ENCODE measurements at places on chromosomes 5 and 9.

- DNase-seq: no peak
These were observed 19.0 kb downstream of the DYNC2I2 start for GRCh38 chr9:128637656-128638055.

DNA sequence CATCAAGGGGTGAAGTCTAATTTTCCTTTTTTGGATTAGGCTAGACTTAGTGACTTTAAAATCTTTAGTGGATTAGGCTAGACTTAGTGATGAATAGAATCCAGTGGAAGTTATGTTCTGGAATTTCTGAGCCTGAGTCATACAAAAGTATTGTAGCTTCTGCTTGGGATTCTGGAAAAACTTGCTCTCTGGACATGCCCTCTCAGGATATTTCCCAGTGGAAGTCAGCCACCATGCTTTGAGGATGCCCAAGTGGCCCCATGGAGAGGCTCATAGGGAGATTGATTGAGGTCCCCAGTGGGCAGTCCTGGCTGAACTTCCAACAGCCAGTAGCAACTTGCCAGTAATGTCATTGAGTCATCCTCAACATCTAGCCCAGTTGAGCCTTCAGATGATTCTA, 112.4 kb upstream of the PRLR start:
- DNase-seq: no peak

- no peak for DNase-seq
These were observed 1503.0 kb downstream of the EFNA5 start for GRCh38 chr5:106167766-106168165.

DNA sequence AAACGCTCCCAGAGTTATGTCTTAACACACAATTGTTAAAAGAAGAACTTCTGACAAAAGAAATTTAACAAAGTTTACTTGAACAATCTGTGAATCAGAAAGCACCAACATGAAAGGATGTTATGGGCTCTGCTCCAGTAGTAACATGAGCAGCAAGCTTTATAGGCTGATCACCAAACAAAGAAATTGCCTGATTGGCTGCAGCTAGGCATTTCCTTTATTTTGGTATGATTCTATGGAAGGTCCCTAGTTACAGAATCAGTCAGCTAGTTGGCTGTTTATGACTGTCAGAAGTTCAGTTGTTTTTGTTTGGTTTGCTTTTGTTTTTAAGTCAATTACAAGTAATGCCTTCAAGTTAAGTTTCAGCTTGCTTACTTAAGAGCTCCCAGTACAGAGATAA, 102.4 kb upstream of the SMC2 start:
- no peak for DNase-seq

- no peak for DNase-seq
These were observed 187.6 kb downstream of the PCSK1 start for GRCh38 chr5:96245140-96246091.

- no peak for DNase-seq
These were observed 66.0 kb downstream of the RASEF start for GRCh38 chr9:82996941-82997340.

DNA sequence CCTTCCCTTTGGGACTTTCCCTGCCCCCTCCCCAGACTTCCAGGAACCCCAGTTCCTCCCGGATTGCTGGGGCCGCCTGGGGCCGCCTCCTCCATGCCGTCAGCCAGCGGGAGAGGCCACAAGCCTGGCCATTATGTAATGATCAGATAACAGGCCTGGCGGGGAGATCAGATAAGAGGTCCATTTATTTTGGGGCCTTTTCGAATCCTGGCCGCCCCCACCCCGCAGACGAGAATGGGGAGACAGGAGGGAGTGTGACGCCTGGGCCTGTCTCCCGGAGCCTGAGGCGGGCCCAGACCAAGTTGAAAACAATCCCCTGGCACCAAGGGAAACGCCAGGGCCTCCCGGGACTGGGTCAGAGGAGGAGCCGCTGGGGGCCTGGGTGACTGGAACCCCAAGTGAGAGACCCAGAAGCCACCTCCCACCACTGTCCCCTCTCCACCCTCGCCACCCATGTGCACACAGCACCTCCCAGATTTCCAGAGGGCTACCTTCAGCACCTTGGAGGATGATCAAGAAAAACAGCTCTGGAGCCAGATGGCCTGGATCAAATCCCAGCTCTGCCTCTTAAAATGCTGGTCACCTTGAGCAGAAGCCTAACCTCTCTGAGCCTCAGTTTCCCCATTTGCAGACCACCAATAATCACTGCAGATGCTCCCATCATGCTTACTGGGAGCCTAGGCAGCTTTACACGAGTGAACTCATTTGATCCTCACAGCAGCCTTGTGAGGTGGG, 7.8 kb downstream of the ENG start:
- peak; percentile 40 for DNase-seq

DNA sequence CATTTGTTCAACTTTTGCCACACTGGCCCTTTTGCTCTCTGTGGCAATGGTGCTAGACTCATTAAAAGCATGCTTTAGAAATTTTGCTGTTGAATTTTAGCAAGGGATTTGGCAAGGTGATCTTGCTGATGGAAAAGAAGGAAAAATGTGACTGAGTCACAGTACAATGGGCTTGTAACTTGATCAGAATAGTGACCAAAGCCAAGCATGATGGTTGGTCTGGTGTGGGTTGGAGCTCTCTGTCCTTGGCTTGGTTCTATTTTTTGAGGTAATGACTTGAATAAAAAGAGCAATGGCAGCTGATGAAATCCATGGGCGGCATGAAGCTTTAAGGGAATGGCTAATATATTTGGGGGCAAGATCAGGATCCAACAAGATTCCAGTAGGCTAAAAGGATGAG, 114.4 kb upstream of the ZNF366 start:
- no peak for DNase-seq

GRCh38 chr5:125564317-125564975, 818.0 kb upstream of the ZNF608 start:
- no peak for DNase-seq

DNA sequence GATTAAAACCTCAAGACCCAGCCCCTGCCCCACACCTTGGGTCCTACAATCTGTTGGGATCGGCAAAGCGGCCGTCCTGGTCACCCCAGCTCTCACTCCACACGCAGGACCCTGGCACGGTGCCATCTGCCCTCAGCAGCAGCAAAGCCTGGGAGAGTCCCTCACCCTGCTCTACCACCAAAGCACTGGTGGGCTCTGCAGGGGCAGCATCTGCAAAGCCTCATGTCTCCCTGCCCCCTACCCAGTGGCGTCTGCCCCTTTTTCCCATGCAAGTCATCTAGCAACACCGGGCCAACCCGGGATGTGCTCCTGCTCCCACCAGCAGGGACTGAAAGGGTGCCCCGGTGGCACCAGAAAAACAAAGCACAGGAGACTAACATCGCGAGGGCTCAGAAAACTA, 19.6 kb upstream of the CNOT6 start:
- no peak for DNase-seq

- no peak for DNase-seq
These were observed 35.6 kb downstream of the RBM27 start for GRCh38 chr5:146238973-146239372.

DNA sequence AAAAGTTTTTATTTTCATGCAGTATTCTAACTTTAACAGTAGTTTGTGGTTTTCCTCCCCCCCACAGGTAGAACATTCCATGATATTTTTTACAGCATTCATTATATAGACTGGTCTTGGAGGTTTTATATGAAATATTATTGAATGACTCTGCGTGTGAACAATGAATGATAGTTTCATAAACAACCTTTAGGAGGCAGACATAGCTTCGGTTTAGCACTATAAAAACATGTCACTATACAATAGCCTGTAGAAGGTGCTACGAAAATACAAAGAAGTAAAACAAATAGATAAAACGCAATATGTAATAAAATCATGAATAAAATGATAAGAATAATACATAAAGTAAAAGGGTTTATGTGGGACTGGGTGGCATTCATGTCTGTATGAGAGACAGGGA, 8.5 kb downstream of the KLF4 start:
- DNase-seq: no peak

- no peak for DNase-seq
These were observed 67.6 kb upstream of the RANBP3L start for GRCh38 chr5:36369219-36369690.

- DNase-seq: no peak
These were observed 143.3 kb downstream of the CMYA5 start for GRCh38 chr5:79832911-79833310.

DNA sequence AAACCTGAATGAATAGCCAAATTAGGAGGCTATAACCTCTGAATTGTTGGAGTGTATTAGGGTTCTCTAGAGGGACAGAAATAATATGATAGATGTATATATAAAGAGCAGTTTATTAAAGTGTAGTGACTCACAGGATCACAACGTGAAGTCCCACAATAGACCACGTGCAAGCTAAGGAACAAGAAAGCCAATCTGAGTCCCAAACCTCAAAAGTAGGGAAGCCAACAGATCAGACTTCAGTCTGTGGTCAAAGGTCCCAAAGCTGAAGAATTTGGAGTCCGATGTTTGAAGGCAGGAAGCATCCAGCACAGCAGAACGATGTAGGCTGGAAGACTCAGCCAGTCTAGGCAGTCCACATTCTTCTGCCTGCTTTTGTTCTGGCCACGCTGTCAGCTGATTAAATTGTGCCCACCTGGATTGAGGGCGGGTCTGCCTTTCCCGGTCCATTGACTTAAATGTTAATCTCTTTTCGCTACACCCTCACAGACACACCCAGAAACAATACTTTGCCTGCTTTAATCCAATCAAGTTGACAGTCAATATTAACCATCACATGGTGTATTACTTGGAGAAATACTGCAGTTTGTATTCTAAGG, 550.6 kb downstream of the CDH10 start:
- no peak for DNase-seq

GRCh38 chr9:127860260-127860659, 5.8 kb upstream of the ENG start:
- no peak for DNase-seq

GRCh38 chr9:131986089-131986488, 93.6 kb downstream of the MED27 start:
- no peak for DNase-seq

GRCh38 chr9:134206311-134207300, 42.2 kb upstream of the RNU6ATAC start:
- DNase-seq: no peak

GRCh38 chr9:122383992-122384461, 13.2 kb downstream of the PTGS1 start:
- no peak for DNase-seq

- DNase-seq: no peak
These were observed 2.3 kb downstream of the CDKN2B-AS1 start for GRCh38 chr9:21996858-21997257.

DNA sequence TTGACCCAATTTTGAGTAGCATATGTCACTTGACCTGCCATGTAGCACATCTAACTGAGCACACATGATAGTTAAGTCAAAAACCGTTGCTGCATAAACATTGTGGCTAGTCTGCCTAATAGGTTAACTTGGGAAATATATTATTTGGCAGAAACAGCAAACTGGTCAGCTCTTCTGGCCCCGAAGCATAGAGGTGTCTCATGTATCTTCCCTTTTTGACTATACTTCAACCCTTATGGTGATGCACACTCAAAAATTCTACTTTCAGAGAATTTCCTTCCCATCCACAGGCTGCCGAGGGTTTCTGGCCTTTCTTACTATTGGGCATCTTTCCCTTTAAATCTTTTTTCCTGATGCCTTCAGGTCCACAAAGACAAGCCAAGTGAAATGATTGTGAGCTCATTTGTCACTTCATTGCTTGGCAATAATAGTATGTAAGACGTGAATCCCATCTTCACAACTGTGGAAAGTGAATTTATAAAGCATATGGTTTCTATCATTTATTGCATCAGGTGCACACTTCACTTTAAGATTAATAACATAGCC, 41.2 kb downstream of the MOCS2 start:
- DNase-seq: no peak

GRCh38 chr9:125922854-125923253, 175.7 kb downstream of the PBX3 start:
- no peak for DNase-seq

DNA sequence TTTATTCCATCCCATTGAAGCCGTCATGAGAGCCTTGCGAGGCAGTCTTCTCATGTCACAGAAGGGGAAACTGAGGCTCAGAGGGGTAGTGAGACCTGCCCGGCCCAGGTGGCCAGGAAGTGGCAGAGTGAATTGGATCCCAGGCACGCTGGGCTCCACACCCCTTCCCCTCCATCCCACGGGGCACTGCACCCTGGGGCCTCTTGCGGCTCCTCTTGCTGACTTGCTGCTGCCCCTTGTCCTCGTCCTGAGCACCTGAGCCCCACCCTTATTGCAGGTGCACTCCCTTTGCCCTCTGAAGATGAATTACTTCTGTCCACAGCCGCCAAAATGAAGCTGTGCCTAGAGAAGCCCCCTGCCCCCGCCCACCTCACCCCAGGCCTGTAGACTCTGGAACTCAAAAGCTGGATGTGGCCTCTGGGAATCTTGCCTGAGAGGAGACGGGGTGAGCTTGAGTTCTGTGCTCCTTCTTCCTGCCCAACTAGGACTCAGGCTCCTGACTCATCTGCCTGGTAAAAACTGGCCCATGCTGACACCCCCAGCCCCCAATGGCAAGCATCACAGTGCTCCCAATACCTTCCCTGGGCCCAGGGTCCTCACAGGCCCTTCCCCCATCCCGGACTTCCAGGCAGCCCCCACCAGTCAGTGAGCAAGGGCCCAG, 6.4 kb downstream of the NEURL1B start:
- no peak for DNase-seq

DNA sequence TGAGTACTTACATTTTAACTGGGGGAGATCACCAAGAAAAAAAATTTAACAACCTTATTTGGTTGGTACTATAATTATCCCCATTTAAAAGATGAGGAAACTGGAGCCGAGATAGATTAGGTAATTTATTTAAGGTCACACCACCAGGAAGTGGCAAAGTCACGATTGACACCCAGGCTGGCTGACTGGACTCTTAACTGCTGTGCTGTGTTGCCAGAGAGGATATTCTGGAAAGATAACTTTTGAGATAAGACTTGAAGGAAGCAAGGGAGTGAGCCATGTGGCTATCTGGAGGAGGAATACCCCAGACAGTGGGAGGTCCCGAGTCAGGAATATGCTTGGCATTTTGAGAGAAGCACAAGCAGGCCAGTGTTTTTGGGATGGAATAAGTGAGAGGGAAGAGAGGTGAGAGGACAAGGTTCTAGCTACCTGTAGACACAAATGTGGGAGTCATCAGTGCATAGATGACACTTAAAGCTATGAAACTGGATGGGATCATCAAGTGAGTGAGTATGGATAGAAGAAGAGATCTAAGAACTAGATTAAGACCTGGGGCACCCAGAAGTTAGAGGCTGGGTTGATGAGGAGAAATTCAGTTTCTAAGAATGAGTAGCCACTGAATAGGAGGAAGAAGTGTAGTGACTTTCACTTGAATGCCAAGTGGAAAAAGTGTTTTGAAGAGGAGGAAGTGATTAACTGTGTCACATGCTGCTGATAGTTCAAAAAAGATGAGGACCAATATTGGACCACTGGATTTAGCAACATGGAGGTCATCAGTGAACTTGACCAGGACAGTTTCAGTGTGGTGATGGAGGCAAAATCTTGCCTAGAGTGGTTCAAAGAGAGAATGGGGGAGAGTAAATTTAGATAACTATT, 25.6 kb downstream of the PDE8B start:
- DNase-seq: no peak

- DNase-seq: no peak
These were observed 97.0 kb upstream of the NIPAL4 start for GRCh38 chr5:157362982-157363381.

- DNase-seq: no peak
These were observed 1.0 kb downstream of the EGR1 start for GRCh38 chr5:138466125-138466899.

GRCh38 chr9:77177894-77178794, 810 bp downstream of the VPS13A start:
- peak; percentile 48 for DNase-seq
